Stimulated activated CD4-positive, alpha-beta T cell treated with anti-CD3 and anti-CD28 coated beads, Interleukin-15, amount 100 ng/mL, for 1 hour (primary cell): ENCODE measurements at places on chromosomes 12 and 14.

- no peak for DNase-seq
Observed at GRCh38 chr12:124727264-124727800, 136.3 kb downstream of the SCARB1 start.

- no peak for DNase-seq
Observed at GRCh38 chr14:102497998-102498677, 11.4 kb downstream of the ANKRD9 start.

- no peak for DNase-seq
Observed at GRCh38 chr14:53470351-53471043, 317.4 kb upstream of the DDHD1 start.

- no peak for DNase-seq
Observed at GRCh38 chr12:77830583-77831351, at the start of gene NAV3. Gene NAV3, plus strand, starts transcription at chr12:77830894. Its CDS starts 568 bp downstream, at chr12:77831462.

DNA sequence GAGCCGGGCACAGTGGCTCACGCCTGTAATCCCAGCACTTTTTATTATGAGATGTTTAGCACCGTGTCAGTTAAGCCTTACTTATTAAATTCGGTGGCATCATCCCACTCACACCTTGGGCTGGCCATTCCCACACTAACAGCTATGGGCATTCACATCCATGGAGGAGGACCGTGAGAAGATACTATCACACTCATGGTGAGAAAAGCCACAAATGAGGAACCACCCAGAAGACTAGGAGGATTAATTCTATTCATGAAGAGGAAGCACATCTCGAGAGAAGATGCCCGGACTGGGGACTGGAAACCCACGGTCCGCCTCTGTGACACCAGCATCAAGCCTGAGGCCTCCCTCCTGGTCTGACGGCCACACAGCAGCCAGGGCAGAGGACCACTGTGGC, 4.9 kb downstream of the CDC42BPB start:
- no peak for DNase-seq

GRCh38 chr12:17802657-17803641, 287.0 kb downstream of the RERGL start:
- DNase-seq = no peak

GRCh38 chr14:95098984-95099599, 58.2 kb downstream of the DICER1 start:
- DNase-seq = no peak

GRCh38 chr12:1878214-1878613, 40.2 kb downstream of the CACNA2D4 start:
- no peak for DNase-seq

- no peak for DNase-seq
Observed at GRCh38 chr14:90384543-90384911, 12.3 kb upstream of the CALM1 start.

DNA sequence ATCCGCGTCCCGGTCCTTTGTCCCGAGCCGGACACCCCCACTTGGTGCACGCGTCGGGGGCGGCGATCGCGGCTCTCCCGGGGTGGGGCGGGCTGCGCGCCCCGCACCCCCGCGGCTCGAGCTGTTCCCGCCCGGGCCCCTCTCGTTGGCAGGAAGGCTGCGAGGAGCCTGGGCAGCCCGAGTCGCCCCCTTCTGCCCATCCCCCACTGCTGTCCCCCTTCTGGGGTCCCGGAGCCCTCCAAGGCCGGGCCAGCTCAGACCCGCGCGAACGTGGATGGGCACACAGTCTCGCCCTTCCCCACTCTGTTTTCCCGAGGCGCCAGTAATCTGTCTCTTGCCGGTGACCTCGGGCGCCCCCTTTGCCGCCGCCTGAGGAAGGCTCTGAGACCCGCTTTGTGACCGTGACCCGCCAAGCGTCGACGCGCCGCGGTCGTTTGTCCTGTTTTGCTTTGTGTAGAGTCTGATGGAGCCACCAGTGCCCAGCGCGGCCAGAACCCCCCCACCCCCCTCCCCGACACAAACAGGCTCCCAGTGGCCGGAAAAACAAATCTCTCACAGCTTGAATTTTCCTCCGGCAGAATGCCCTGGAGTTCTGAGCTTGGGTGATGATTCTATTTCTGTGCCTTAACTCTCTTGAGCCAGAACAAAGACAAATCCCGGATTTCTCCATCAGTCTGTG, 610 bp downstream of the C14orf132 start:
- DNase-seq = no peak

DNA sequence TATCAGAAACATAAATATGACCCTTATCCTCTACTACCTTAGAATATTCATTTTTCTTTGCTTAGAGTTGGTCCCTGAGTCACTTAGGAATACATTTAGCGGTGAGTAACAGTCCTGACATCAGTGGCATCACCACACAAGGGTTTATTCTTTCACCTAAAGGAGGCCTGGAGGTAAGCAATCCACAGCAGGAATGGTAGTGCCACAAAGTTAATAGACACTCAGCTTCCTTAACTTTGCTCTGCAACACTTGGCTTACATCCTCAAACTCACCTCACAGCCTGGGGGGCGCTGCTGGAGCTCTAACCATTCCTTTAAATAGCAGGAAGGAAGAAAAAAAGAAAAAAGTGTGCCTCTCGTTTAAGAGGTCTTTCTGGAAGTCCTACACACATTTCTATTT, 29.1 kb downstream of the BBOF1 start:
- no peak for DNase-seq

- DNase-seq = peak; percentile 63
Observed at GRCh38 chr12:124771462-124772288, 92.0 kb downstream of the SCARB1 start.

GRCh38 chr14:53409969-53410368, 256.8 kb upstream of the DDHD1 start:
- no peak for DNase-seq

GRCh38 chr12:5203274-5203673, 159.6 kb downstream of the KCNA5 start:
- no peak for DNase-seq

DNA sequence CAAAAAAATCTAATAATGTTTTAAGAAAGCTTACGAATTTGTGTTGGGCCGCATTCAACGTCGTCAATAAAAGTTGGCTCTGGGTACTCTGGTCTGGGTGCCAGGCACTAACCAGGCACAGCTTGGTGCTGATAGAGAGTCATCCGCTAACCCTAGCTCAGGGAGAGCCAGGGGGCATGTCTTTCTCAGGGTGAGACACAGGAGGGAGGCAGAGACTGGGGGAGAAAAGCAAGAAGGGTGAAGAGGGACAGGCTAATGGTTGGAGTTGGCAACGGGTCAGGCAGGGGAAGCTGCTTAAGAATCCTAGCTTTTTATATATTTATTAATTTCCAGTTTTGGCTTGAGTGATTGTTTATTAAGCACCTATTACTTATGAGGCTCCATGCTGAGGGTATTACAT, 105.0 kb downstream of the CMKLR1 start:
- no peak for DNase-seq

DNA sequence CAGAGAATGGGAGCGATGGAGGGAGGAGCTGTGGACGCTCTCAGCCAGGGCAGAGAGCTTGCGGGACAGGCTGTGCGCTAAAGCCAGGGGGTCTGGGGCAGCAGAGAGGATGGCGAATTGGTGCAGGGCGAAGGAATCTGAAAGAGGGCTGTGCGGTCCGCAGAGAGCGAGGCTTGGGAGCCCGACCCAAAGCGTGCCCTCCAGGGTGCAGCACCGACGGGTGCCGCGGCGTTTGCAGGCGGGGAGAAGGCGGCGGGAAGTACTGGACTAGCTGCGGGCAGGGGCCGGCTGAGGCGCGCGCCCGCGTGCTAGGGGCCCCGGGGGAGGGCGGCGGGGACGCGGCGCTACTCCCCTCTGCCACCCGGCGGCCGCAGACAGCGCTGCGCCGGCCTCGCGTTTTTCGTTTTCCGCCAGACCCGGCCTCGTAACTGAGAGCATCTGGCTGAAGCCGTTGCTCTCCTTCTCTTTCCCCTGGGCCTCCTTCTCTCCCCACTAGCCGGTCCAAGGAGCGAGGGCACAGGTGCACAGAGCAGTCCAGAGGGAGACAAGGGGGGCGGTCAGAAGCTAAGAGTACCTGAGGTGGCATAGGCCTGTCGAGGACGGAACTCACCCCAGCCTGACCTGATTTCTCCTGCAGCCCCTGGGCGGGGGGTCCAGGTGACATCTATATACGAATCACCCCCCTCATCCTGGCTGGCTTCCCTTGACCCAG, 24.9 kb downstream of the SLC6A12 start:
- DNase-seq = peak; percentile 30

DNA sequence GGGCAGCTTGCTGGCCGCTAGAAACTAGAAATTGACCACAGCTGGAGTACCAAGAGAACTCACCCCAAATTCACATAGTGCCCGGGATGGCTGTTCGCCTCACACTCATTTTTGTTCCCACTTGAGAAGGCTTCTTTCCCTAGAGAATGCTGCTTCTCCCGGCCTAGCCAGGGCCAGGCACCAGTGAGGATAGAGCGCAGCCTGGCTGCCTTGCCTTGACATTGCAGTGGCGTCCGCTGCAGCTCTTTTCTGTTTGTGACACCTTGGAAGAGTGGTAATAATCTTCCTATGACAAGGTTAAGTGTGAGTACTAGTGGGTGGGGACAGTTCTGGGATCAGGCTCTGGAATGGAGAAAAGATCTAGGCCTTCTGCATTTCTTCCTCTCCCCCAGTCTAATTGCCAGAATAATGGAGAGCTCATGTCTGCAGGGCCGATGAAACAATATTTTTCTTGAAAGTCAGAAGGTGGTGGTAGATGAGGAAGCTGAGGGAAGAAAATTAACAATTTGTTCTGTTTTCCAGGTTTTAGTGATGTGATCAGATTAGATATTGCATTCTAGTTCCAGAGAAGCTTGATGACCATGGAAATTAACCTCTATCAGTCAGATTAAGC, 3.7 kb downstream of the TMEM253 start:
- DNase-seq = peak; percentile 34

DNA sequence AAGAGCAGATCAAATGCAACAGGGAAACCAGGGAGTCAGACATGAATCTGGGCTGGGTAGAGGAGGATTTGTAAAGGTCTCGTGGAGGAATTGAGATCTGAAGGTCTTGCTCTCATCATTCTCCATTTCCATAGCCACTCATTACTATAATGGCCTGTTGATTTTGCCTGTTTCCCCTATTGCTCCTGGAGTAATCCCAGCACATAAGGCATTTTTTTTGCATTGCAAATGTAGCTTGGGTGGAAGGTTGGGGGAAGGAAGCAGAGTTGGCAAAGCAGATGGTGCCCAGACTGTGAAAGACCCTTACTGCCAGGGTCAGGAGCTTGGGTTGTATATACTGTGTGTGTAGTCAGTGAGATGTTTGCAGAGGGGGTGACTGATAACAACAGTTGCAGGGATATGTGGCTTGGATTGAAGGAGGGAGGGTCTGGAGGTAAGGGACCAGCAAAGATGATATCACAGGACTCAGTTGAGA, 116.0 kb downstream of the TTC6 start:
- no peak for DNase-seq

- no peak for DNase-seq
Observed at GRCh38 chr12:66397574-66398290, 95.4 kb downstream of the HELB start.

GRCh38 chr12:113456199-113456598, 15.5 kb downstream of the LHX5 start:
- DNase-seq = no peak

DNA sequence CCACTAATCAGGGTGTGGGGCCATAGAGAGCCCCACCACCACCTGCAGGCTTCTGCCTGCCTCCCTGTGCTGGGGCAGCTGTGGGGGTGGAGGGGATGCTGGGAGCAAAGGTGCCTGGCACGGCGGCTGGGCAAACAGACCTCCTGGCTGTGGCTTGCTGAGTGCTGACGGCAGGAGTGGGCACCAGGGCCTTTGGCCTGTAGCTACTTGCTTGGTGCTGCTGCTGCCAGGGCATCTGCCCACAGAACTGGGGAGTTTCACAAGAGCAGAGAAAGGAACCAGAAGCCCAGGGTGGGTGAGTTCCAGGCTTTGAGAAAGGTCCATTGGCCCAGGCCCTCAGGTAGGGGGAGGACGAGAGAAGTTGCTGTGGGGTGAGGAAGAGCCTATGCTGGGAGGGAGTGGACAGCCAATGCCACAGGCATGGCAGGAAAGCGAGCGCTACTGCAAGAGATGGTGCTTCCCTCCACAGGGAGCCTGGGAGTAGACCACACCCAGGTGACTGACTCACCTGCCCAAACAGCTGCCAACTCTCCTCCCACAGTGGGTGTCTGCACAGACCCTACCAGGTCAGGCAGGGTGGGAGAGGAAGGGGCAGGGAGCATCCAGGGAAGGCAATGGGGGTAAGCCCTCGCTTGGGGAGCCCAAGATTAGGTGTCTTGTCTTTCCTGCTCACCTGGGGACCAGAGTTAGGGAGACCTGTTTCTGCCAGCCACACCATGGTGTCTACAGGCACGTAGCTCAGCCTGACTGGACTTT, 39.0 kb upstream of the HDAC7 start:
- DNase-seq = no peak
